ENCODE measurements at places on chromosomes 7 and 10.

DNA sequence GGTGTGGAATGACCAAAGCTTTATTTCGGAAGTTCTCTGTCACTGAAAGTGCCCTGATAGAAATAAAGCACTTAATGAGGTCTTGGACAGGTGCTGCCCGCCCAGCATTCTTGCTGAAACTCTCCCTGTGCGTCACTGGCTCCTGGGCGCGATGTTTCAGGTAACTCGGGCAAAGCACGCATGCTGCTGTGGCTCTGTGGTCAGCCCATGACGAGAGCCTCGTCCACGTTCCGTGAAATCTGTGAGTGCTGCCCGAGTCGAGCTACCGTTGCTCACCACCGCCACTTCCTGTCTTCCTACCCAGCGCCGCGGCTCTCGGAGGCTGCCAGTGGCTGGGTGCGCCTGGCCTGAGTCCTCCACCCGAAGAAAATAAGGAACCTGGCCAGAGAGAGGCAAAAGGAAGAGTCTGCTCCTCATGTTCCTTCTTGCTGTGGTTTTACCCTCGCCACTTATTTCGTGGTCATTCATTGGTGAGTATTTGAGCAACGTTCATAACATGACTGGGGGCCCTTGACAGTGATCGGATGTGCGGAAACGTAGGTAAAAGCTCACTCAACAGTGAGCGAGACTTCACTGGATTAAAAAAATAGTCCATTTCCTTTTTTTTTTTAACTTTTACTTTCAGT, 95.5 kb downstream of the MAP3K8 start:
- no peak for DNase-seq

GRCh38 chr7:50782375-50783208, at the start of gene GRB10:
GRB10 (minus strand) TSS chr7:50782896; CDS start chr7:50732322, 50,574 bp downstream.
- no peak for DNase-seq

DNA sequence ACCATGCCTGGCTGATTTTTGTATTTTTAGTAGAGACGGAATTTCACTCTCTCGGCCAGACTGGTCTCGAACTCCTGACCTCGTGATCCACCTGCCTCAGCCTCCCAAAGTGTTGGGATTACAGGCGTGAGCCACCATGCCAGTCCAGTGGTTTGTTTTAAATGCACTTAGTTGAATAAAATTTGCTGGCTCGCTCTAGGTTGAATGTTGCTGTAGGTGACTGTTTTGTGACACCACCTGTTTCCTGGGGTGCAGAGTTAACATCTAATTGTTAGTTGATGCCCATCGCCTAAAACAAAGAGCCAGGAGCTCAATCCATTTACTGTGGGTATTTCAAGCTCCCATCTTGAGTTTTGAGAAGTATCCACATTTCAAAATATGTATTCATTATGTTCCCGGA, 31.2 kb downstream of the MGAM2 start:
- DNase-seq: no peak

GRCh38 chr10:3424111-3424851, 251.7 kb upstream of the PITRM1 start:
- DNase-seq: no peak

DNA sequence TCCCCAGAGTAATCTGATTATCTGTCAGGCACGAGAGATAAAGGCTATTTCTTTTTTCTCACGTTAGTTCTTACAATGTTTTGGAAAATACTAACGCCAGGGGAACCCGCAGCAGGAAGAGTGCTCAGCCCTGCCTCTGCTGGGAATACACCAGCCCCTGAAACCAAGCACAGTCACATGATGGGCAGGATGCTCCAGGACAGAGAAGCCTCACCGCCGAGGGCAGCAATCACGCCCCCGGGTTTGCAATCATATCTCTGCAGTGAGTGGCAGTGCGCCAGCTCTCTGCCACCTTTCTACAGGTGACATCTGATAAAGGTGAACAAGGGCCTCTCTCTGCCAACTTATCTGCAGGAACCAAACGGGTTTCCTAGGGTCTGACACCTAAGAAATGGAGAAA, 39.8 kb downstream of the BRI3 start:
- DNase-seq: no peak

DNA sequence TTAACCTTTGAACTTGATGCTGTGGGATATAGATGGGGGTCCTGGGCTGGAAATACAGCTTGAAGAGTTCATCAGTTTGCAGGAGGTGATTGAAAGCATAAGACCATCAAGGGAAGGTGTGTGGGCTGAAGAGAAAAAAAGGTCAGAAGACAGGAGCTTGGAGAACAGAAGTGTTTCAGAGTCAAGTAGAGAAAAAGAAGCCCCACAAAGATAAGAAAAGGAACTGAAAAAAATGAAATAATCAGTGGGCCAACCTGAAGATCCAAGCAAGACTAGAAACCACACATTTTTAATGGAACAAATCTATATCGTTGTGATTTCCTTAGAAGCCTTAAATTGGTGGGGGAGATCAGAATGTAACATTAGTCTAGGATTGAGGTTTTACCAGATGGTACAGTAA, 22.5 kb downstream of the ZEB1 start:
- no peak for DNase-seq

GRCh38 chr7:47392241-47392759, 189.6 kb downstream of the TNS3 start:
- no peak for DNase-seq

DNA sequence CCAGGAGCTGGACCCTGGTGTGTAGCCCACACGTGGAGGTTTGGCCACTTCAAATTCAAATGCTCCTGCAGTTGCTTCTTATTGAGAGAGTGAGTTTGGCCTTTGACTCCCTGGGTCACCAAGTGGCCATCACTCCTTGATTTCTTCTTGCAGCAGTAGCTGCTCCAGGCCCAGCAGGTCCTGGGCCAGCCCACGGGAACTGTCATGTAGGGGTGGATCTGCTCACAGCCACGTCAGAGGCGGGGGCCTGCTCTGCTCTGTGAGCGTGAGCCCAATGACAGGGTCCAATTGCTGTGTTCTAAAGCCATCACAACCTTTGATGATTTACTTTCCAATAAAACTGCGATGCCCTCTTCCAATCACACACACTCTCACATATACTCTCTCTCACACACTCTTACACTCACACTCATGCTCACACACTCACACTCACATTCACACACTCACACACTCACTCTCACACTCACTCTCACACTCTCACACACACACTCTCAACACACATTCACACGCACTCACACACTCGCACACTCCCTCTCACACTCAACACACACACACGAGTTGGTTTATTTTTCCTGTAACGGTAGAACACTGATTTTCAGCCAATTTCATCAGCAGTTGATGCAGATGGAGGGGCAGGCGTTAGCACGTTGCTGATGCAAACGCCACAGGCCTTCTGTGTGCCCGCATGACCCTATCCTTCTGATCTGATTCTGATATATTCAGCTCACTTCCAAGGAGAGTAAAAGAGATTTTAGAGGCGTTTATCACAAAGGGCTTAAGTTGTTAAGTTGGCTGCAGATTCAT, 210.7 kb upstream of the PPP2R2D start:
- DNase-seq: no peak

- no peak for DNase-seq
These were observed 57.5 kb downstream of the COL17A1 start for GRCh38 chr10:104028146-104028545.

DNA sequence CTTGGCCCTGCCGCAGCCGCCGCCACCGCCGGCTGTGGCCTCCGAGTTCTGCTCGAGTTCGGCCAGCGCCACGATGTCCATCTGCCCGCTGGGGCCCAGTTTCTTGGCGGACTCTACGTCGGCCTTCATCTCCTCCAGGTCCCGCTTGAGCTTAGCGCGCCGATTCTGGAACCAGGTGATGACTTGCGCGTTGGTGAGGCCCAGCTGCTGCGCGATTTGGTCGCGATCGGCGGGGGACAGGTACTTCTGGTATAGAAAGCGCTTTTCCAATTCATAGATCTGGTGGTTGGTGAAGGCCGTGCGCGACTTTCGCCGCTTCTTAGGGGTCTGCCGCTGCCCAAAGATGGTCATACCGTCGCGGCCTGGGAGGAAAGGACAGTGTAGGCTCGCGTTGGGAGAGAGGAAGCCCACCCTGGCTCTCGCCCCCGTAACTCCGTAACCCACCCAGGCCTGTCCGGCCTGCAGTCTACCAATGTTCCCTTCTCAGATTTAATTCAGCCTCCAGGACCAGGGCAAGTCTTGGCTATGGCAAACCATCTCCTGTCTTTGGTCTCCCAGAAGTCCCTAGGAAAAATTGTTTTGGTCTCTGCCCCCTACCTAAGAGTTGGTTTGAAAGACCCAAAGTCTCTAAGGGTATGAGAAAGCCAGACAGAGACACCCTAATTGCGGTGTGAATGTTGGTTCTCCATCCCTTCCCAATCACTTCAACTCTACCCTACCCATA, 1.7 kb downstream of the LBX1 start:
- DNase-seq: no peak

GRCh38 chr7:32518534-32519140, 23.3 kb downstream of the AVL9 start:
- no peak for DNase-seq

DNA sequence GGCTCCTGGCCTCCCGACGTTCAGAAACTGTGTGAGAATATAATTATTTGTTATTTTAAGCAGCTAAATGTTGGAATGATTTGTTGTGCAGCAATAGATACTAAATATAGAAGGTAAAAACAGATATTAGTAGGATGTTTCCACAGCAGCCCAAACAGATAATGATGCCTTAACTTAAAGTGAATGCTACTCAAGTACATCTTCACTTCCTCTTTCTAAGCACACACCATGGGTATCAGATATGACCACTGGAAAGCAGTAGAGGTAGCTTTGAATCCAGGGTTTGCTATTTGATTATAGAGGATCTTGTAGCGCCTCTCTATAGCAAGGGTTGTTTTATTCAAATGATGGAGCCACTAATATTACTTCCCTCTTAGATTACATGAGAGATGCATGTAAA, 38.2 kb upstream of the BET1 start:
- DNase-seq: no peak

DNA sequence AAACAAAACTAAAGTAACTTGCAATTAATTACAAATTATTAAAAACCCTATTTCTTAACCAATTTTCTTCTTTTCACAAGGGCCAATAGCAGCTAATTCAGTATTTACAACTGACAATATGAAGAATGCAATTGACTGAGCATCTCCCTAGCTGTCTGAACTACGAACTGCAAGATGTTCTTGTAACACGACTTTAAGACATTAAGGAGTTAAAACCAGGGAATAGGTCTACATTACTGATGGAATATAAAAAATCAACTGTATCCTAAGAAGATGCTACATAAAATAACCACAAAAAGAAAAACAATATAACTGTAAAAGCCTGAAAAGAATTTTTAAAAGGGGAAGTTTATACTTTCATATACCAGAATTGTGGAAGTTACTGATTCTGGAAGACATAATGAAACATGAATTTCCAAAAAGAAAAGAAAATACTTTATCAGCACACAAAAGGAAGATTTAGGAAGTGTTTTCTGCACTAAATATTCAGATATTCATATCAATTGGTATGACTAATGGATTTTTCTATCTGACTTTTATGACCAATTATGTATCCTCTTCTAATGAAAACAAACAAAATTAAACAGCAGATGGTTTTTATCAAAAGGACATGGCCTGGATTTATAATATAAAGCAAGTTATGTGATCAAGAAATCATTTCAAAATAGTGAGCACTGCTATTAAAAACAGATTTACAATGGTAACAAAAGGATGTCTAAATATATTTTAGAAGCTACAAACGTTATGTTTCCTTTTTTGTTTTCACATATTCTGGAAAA, 1.6 kb downstream of the GPR22 start:
- DNase-seq: no peak

DNA sequence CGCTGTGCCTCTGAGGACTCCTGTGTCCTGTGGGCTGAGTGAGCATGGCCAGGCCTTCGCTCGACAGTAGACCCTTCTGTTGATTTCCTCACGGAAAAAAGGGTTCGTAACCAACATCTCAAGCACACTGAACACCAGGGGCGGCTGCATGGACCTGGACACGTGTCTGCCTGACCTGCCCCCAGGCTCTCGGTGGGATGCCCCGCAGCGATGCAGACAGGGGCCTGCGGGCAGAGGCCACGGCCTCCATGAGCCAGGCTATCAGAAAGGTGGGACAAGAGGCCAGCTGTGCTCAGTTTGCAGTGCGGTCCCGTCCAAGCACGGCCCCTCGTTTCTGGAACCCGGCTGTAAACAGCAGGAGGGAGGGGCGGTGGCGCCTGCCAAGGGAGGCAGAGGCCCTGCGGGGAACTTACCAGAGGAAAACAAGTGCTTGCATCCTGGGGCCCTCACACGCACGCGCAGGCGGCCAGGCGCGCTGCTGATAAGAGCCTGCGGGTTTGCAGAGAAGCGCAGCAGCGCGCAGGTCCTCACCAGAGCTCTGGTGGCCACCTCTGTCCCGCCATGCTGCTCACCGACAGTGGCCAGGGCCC, 10.6 kb downstream of the GPR146 start:
- no peak for DNase-seq

DNA sequence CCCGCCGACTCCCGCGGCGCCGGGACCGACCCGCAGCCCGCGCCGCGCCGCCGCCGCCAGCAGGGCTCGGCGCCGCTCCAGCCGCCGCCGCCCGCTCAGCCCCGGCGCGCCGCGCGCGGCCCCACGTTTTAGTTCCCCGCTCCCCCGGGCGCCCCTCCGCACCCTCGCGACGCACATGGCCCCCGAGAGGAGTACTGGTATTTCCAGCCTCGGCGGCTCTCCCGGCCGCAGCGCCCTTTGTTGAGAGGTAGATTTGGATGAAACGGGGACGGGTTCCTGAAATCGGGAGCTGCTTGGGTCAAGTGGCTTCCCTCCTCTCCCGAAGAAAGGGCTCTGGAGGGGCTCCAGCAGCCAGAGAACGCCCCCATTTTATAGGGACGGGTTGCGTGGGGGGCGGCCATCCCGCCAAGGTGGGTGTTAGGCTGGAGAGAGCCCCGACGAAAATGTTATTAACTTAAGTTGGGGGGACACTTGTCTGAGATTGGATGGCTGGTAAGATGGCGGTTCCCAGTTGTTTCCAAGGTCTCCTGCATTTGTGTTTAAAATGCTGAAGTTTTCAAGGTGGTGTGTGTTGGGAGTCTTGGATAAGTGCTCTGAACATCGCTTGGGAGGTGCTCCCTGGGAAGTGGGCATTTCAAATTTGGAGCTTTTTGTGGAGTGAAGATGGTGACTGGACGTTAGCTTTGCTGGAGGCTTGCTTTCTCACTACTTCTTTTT, 1.2 kb downstream of the BMI1 start:
- no peak for DNase-seq

GRCh38 chr10:131620314-131620713, 280.5 kb upstream of the PPP2R2D start:
- DNase-seq: no peak

DNA sequence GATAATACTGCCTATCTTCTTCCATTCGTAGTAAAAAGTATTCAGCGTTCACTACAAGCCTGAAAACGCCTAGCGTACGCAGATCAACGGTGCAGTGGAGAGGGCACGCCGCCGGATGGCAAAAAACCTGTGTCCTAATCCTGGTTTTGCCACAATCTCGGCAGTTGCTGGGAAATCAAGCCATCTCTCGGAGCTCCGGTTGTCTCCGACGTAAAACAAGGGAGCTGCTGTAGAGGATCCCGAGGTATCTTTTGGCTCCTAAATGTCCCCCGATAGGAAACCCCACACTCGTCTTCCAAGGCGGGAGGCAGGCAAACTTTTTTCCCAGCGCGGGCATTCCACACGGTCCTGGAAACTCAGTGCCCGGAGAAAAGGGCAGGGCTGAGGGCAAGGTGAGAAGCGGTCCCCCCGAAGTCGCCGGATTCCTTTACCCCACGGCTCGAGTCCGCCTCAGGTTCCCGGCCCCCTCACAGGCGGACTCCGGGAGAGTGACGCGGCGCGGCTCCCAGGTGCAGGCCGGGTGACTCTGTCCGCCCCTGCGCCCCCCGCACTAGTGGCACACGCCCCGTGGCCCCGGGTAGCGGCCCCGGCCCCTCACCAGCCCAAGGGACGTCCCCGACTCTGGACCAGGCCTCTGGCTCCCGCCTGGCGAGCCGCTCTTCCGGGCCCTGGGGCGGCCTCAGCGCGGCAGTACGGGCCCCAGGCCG, 649 bp downstream of the IDE start:
- no peak for DNase-seq

GRCh38 chr10:16867556-16867955, 50.3 kb upstream of the RSU1 start:
- DNase-seq: no peak
